ENCODE measurements at places on chromosomes 12 and 14. TPM values are rescaled to one million over a fixed set of nuclear protein-coding genes. Genes with fewer than 3 reads are reported as not detected.
A peak's percentile ranks its signal among the peaks of the same experiment; 100 is the strongest.

DNA sequence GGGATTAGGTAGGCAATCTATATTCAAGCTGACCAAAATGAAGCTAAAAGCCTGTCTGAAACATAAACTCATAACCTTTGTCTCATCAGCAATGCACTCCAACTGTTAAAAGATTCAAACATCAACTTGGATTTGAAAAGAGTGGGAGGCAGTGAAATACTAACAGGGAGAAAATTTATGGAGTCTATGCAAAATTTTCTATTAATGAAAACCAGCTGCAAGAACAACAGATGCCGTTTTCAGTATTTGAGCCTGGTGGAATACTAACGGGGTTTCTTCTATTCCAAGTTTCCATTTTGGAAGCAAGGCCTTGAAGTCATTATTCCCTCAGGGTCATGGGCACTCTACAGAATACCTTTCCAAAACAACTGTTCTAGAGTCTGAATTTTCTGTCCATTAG lies 88.3 kb downstream of the LRP6 start:
- H3K27ac ChIP-seq: no peak overlapping the region
- no peak overlapping the region for H3K4me3 ChIP-seq
- no peak for DNase-seq
- H3K4me1 ChIP-seq: peaks cover 7% of the 10 kb centered on the region
- no peaks in the 10 kb centered on the region for H3K27me3 ChIP-seq

DNA sequence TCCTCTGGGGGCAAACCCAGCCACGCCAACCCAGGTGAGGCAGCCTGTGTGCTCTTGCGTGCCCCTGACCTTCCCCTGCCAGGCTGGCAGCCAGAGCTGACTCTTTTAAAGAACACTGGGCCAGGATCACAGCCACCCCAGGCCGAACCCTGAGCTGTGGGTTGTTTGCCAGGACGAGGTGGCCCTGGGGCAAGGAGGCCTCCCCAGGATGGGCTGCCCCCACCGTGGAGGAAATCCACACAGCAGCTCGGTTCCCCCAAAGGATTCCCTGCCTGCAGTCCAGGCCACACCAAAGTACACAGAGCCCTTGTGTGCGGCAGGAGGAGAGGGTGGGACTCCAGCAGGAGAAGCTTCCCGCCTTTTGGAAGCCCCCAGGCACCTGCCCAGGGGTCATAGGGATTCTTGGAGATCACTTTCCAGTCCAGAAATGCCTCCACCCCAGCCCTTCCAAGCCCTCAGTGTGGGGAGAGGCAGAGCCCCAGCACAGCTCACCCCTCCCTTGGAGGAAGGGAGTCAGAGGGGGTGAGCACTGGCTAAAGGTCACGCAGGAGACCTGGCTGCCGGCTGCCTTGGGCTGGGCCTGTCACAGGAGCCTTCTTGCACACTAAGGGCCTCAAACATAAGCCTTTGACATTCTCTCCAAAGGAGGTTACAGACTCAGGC lies 115.6 kb downstream of the CALM1 start:
- H3K27ac ChIP-seq: no peak overlapping the region
- no peaks in the 10 kb centered on the region for H3K36me3 ChIP-seq
- H3K4me1 ChIP-seq: peaks cover 19% of the 10 kb centered on the region
- no peak overlapping the region for H3K4me3 ChIP-seq
- no peak for DNase-seq

COX8C gene
- total RNA-seq: not detected

DNA sequence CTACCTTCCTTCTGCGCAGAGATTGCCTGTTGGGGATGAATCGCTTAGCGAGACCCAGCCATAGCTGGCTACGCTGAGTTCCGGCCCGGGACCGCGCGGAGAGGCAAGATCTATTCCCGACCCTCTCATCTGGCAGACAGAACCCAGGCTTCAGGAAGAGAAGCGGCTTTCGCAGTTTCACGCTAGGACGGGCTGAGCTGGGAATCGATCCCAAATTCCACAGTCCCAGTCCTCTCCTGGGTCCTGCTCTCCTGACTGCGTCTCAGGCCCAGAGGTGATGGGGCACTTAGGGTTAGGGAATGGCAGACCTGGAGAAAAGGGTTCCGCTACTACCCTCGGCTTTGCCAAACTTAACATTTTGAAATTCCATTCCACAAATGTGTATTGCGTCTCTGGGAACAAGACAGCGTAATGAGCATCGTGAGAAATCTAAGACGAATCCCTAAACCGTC lies 2.8 kb downstream of the PTPN21 start:
- H3K4me1 ChIP-seq: peaks cover 16% of the 10 kb centered on the region
- H3K36me3 ChIP-seq: peaks cover under 1% of the 10 kb centered on the region
- no peak overlapping the region for H3K27ac ChIP-seq
- H3K4me3 ChIP-seq: peak overlapping the region; percentile 63

- H3K36me3 ChIP-seq: no peaks in the 10 kb centered on the region
- peaks cover 3% of the 10 kb centered on the region for H3K4me1 ChIP-seq
- no peak overlapping the region for H3K27ac ChIP-seq
Measured at GRCh38 chr12:130655881-130656280, 60.2 kb downstream of the RIMBP2 start.

GRCh38 chr12:39277416-39277815 lies 165.5 kb downstream of the KIF21A start:
- H3K27ac ChIP-seq: no peak overlapping the region
- H3K4me1 ChIP-seq: no peaks in the 10 kb centered on the region
- DNase-seq: no peak

CCDC197 gene
- not detected for total RNA-seq

DNA sequence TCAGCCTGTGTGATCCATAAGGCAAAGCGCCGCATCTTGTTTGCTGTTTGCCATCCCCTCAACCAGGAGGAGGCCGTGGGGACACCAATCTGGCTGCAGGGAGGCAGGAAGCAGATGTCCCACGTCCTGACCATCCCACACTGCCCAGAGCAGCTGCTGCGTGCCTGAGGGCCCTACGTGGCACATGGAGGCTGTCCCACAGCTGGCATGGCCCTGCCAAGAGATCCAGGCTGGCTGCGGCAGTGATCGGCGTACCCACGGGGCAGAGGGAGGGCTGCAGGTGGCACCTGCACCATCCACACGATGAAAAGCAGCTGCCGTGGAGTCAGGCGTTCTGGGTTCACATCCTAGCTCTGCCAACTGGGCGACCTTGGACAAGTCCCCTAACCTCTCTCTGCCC lies 42.0 kb downstream of the NCOR2 start:
- DNase-seq: no peak
- no peak overlapping the region for H3K27ac ChIP-seq
- H3K36me3 ChIP-seq: no peaks in the 10 kb centered on the region

GRCh38 chr14:29168149-29168548 lies 401.6 kb downstream of the FOXG1 start:
- no peaks in the 10 kb centered on the region for H3K27me3 ChIP-seq
- no peaks in the 10 kb centered on the region for H3K4me1 ChIP-seq
- H3K36me3 ChIP-seq: no peaks in the 10 kb centered on the region
- H3K4me3 ChIP-seq: no peak overlapping the region
- no peak for DNase-seq
- H3K27ac ChIP-seq: no peak overlapping the region

- no peak for DNase-seq
- no peaks in the 10 kb centered on the region for H3K36me3 ChIP-seq
- no peak overlapping the region for H3K27ac ChIP-seq
- no peaks in the 10 kb centered on the region for H3K27me3 ChIP-seq
- no peaks in the 10 kb centered on the region for H3K4me1 ChIP-seq
Measured at GRCh38 chr12:92785563-92785950, 82.8 kb downstream of the PLEKHG7 start.

DNA sequence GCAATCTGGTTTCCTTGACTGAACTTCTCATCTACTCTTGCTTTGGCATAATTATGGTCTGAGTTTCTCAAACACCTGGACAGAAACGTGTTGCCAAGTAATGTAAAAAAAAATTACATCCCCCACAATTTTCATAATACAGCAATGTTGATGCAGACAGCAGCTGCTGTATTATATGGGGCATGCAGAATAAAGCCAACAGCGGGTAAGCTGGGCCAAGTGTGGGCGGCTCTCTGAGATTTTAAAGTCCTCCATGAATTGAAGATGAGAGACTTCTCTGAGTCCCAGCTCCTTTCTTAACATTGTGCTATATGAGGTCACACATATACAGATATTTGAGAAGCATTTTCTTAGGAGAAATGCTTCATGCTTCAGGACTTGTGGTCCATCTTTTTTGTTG lies 881.2 kb downstream of the GALC start:
- H3K4me1 ChIP-seq: no peaks in the 10 kb centered on the region
- no peak overlapping the region for H3K4me3 ChIP-seq
- H3K27me3 ChIP-seq: no peaks in the 10 kb centered on the region
- H3K36me3 ChIP-seq: no peaks in the 10 kb centered on the region
- no peak overlapping the region for H3K27ac ChIP-seq

DNA sequence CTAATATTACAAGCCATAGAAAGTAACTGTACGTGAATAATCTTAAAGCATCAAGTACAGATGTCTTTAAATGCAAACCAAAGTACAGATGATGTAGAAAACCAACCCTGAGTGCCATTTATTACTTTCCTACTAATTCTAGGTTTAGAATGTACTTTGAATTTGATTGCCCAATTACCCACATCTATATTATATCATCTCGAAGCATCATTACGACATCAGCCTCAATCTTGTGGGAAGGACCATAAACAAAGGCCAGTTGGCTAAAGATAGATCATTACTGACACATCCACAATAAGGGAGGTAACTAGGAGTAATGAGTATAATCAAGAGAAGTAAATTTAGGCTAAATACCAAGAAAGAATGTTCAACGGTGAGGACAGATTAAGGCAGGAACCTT lies 478.9 kb downstream of the BCAT1 start:
- no peak overlapping the region for H3K27ac ChIP-seq
- DNase-seq: no peak
- no peaks in the 10 kb centered on the region for H3K4me1 ChIP-seq

GRCh38 chr14:68331991-68332390 lies 460.9 kb downstream of the ZFP36L1 start:
- no peaks in the 10 kb centered on the region for H3K27me3 ChIP-seq
- H3K27ac ChIP-seq: no peak overlapping the region
- no peak overlapping the region for H3K4me3 ChIP-seq
- DNase-seq: no peak

- no peak for DNase-seq
- no peaks in the 10 kb centered on the region for H3K27me3 ChIP-seq
- H3K4me3 ChIP-seq: no peak overlapping the region
- H3K36me3 ChIP-seq: no peaks in the 10 kb centered on the region
- H3K27ac ChIP-seq: no peak overlapping the region
Measured at GRCh38 chr12:124592481-124593160, 25.2 kb upstream of the NCOR2 start.

GRCh38 chr14:67477926-67478799 lies 10.4 kb downstream of the TMEM229B start:
- no peaks in the 10 kb centered on the region for H3K4me1 ChIP-seq
- no peaks in the 10 kb centered on the region for H3K36me3 ChIP-seq
- no peak overlapping the region for H3K4me3 ChIP-seq
- no peak for DNase-seq
- no peak overlapping the region for H3K27ac ChIP-seq

DNA sequence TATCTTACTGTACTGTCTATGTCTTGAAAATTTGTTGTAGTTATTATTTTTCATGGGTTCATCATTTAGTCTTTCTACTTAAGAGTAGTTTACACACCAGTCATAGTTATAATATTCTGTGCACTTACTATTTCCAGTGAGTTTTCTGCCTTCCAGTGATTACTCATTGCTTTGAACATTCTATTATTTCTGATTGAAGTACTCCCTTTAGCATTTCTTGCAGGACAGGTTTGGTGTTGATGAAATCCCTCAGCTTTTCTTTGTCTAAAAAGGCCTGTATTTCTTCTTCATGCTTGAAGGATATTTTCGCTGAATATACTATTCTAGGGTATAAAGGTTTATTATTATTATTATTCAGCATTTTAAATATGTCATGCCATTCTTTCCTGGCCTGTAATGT lies 66.8 kb downstream of the TSPAN8 start:
- H3K4me1 ChIP-seq: no peaks in the 10 kb centered on the region
- H3K27ac ChIP-seq: no peak overlapping the region
- H3K4me3 ChIP-seq: no peak overlapping the region
- no peak for DNase-seq
- no peaks in the 10 kb centered on the region for H3K27me3 ChIP-seq
- H3K36me3 ChIP-seq: no peaks in the 10 kb centered on the region

DNA sequence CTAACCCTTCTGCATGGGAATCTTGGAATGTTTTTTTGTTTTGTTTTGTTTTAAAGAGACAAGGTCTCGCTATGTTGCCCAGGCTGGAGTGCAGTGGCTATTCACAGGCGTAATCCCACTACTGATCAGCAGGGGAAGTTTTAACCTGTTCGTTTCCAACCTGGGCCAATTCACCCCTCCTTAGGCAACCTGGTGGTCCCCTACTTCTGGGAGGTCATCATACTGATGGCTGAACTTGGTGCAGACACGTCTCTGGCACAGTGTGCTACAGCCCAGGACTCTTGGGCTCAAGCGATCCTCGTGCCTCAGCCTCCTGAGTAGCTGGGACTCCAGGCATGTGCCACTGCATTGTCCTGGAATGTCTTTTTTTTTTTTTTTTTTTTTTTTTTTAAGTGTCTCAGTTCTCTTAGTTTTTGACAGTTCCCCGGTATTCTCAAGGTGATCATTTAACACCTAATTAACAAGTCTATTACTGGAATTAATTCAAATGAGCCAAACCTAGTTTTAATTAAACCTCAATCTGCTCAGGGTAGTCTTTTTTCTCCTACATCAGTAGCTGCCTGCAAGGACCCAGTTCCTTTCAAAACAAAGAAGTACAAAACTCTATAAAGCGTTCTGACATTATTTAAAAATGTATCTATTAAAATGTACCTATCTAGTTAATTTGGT lies 49.0 kb upstream of the ISM2 start:
- no peak overlapping the region for H3K4me3 ChIP-seq
- no peaks in the 10 kb centered on the region for H3K36me3 ChIP-seq
- no peaks in the 10 kb centered on the region for H3K27me3 ChIP-seq
- peaks cover 5% of the 10 kb centered on the region for H3K4me1 ChIP-seq
- H3K27ac ChIP-seq: no peak overlapping the region
- DNase-seq: no peak

- H3K27me3 ChIP-seq: peaks cover 14% of the 10 kb centered on the region
- no peak overlapping the region for H3K27ac ChIP-seq
- H3K4me3 ChIP-seq: peak overlapping the region; percentile 52
- peaks cover 66% of the 10 kb centered on the region for H3K4me1 ChIP-seq
- DNase-seq: peak; percentile 94
Measured at GRCh38 chr14:100904307-100905087, 975 bp upstream of the RTL1 start.

GRCh38 chr14:101499080-101499479 lies 62.2 kb upstream of the DIO3 start:
- no peaks in the 10 kb centered on the region for H3K36me3 ChIP-seq

GRCh38 chr12:24069532-24070395 lies 120.3 kb upstream of the SOX5 start:
- H3K4me3 ChIP-seq: peak overlapping the region; percentile 11
- H3K4me1 ChIP-seq: peaks cover 20% of the 10 kb centered on the region
- H3K36me3 ChIP-seq: peaks cover 6% of the 10 kb centered on the region
- peak overlapping the region; percentile 68 for H3K27ac ChIP-seq
- no peaks in the 10 kb centered on the region for H3K27me3 ChIP-seq
- DNase-seq: peak; percentile 80

GRCh38 chr12:100376161-100376560 lies 19.3 kb downstream of the SLC17A8 start:
- no peak overlapping the region for H3K4me3 ChIP-seq
- H3K27me3 ChIP-seq: no peaks in the 10 kb centered on the region
- no peak overlapping the region for H3K27ac ChIP-seq
- no peaks in the 10 kb centered on the region for H3K36me3 ChIP-seq
- no peak for DNase-seq
